ENCODE measurements at places on chromosomes 2 and 18. TPM values are rescaled to one million over a fixed set of nuclear protein-coding genes. Genes with fewer than 3 reads are reported as not detected.

Gene OSBPL6
- 0.26 TPM for total RNA-seq

Gene GCKR
- not detected for total RNA-seq

DNA sequence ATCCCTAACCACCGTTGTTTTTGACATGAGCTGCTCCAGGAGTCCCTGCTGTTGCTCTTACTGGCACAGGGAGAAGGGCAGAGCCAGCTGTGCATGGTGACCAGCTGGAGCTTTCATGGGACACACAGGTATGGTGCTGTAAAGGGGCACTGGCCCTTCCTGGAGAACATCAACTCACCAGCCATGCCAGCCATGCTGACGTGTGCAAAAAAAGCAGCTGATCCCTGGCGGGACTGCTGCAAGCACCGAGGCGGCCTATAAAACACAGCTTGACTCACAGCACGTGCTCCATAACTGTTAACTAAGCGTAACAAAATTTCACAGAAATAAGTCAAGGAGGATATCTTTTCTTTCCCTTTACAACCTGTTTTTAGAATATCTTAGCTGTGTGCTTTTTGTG lies 165.1 kb downstream of the TMEM163 start:
- DNase-seq: no peak

- DNase-seq: no peak
Measured at GRCh38 chr2:207630491-207630890, 5.3 kb upstream of the METTL21A start.

- no peak for DNase-seq
Measured at GRCh38 chr2:142858961-142859360, 18.5 kb upstream of the KYNU start.

DNA sequence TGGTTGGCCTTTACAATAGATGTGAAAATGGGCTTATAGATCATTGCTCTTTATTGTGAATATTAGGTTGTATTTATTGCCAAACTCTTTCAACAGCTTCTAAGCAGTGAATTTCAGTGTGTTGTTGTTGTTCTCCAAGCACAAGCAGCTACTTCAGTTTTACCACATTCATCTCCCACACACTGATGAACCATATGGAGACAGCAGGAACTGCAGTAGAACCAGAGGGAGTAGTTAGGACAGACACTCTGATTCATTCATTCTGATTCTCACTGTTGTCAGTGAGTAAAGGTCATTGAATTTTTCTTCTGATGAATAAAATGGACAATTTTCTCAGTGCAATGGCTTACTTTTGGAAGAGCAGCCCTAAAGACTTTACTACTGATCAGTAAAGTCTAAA lies 40.2 kb downstream of the CCDC74A start:
- no peak for DNase-seq

GRCh38 chr2:96508521-96509113 lies 3.5 kb upstream of the NEURL3 start:
- no peak for DNase-seq

Gene DQX1
- not detected for total RNA-seq

Gene TUBA3E
- total RNA-seq: not detected

- DNase-seq: no peak
Measured at GRCh38 chr2:181395851-181396250, 61.3 kb upstream of the ITGA4 start.

Gene APCDD1
- total RNA-seq: 8.6 TPM

Gene RGPD4
- total RNA-seq: not detected

- DNase-seq: no peak
Measured at GRCh38 chr18:59564561-59564960, 132.7 kb downstream of the CCBE1 start.

GRCh38 chr18:57980573-57981307 lies 63.3 kb upstream of the NEDD4L start:
- no peak for DNase-seq

Gene LRP1B
- 0.52 TPM for total RNA-seq

GRCh38 chr2:16105669-16106281 lies 165.4 kb downstream of the MYCN start:
- DNase-seq: no peak

DNA sequence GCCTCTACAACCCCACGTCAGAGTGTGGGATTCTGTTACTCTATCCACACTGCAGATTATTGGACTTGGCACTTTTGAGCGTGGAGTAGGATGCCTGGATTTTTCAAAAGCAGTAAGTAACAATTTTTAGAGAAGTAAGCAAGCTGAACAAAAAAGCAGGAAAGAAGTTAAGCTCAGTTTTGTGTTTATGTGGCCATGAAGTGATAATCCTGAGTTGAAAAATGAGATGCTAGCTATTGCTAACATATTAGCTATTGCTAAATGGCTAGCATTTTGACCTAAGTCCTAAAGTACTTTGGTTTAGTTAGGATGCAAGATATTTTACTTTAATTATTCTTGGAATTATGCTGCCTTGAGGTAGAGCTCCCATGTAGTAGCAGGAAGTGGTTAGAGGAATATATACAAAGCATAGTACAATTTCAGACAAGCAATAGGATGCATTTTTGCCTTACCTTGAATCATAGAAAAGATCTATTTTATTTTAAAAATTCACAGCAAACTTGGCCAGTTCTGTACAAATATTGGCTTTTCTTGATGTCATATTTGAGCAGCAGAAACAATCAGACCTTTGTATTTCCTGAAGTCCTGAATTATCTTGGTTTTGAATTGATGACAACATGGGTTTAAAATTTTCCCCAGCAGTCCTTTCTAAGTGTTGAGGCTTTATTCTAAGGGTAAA lies 74.6 kb downstream of the COX7A2L start:
- DNase-seq: no peak

DNA sequence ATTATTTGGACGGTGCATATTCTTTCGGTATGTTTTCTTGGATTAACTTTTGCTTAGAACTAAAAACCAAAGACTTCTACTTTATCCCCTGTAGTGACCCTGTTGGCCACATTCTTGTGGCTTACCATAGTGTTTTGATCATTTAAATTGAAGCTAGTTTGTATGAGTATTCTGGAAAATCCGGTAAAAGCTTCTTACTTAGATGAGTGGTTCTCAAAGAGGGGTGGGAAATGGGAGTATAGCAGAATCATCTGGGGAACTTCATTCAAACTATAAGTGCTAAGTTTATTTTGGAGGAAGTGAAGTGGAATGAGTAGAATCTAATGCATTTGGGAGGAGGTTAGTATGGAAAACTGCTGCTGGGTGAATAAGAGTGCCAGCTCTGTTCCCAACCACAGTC lies 3.8 kb downstream of the PPP1CB start:
- DNase-seq: no peak

DNA sequence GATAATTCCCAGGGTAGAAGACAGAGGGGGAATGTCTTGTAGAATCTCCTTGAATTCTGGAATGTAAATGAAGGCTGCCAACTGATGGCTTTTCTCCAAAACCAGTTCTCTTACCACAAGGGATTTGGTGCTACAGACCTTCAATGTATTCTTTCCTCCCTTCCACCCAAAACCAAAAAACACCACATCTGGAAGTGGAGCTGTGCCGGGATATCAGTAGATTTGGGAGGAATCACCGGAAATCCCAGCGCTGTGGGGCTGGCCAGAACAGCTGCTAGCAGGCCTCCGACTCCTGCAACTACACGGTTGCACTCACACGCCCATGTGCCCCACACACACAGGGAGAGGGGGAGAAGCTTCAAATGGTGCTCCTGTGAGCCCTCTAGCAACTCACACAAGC lies 45.7 kb downstream of the RPL31 start:
- no peak for DNase-seq

Gene TNFAIP6
- total RNA-seq: 5.3 TPM

DNA sequence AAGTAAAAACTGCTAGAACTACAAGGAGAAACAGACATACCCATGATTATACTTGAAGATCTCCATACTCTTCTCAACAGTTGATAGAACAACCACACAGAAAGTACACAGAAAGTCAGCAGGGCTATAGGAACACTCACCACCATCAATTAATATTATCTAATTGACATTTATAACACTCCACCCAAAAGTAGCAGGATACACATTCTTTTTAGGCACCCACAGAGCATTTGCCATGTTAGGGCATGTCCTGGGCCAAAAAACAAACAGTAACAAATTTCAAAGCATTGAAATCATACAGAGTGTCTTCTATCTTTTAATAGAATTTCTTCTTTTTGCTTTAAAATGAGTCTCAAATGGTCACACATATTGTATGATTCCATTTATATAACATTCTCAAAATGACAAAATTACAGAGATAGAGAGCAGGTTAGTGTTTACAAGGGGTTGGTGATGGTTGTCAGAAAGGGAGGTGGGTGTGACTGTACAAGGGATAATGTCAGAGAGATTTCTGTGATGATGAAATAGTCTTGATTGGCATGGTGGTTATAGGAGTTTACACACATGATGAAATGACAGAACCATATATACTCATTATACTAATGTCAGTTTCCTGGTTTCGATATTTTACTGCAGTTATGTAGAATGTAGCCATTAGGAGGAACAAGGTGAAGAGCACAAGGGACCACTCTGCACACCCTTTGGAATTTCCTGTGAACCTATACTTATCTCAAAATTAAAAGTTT lies 82.8 kb downstream of the NCK2 start:
- no peak for DNase-seq

Gene CABYR
- total RNA-seq: 0.52 TPM

- peak; percentile 4 for DNase-seq
Measured at GRCh38 chr18:79898952-79899608, 52.4 kb downstream of the SLC66A2 start.

DNA sequence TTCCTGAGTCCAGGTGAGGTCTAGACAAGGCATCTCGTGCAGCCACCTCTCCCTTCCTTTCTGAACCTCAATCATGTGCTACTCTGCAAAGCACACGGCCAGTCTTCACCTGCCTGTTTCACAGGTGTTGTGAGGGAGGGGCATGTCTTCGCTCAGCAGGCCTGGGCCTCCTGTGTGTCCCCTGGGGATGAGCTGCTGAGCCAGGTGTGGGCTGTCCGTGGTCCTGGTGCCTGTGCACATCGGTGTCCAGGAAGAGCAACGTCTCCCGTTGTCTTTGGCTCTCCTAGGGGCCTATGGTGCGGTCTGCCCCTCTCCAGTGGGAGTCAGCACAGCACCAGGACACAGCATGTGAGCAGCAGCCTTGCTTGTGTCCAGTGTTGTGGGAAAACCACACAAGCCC lies 16.7 kb downstream of the ARHGEF4 start:
- no peak for DNase-seq

Gene PLA2R1
- 1.3 TPM for total RNA-seq

DNA sequence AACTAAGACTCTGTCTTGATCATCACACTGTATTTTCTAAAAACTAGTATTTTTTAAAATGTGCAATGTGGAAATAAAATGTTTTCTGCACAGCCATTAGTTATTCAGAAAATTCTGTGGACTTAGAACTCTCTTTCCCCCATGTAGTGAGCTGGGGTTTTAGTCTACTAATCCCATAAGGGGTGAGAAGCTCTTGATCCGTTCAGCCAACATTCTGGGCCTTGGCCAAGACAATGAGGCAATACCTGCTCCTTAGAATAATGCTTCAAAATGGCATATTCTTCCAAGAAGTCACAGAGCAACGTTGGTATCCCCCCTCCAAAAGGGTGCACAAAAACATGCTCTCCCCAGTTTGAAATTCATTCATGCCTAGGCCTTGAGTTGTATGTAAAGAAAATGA lies 4.0 kb downstream of the REEP1 start:
- DNase-seq: no peak

DNA sequence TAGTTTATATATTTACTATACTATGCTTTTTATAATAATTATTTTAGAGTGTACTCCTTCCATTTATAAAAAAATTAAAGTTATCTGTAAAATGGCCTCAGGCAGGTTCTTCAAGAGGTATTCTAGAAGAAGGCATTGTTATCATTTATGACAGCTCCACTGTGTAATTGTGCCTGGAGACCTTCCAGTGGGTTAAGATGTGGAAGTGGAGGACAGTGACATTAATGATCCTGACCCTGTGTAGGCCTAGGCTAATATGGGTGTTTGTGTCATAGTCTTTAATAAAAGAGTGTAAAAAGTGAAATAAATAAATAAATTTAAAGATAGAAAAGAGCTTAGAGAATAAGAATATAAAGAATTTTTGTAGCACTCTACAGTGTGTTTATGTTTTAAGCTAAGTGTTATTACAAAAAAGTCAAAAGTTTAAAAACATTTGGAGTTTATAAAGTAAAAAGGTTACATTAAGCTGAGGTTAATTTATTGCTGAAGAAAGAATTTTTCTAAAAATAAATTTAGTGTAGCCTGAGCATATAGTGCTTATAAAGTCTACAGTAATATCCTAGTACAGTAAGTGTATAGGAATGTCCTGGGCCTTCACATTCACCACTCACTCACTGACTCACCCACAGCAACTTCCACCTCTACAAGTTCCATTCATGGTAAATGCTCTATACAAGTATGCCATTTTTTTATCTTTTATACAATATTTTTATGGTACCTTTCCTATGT lies 190.0 kb upstream of the SESTD1 start:
- DNase-seq: no peak

DNA sequence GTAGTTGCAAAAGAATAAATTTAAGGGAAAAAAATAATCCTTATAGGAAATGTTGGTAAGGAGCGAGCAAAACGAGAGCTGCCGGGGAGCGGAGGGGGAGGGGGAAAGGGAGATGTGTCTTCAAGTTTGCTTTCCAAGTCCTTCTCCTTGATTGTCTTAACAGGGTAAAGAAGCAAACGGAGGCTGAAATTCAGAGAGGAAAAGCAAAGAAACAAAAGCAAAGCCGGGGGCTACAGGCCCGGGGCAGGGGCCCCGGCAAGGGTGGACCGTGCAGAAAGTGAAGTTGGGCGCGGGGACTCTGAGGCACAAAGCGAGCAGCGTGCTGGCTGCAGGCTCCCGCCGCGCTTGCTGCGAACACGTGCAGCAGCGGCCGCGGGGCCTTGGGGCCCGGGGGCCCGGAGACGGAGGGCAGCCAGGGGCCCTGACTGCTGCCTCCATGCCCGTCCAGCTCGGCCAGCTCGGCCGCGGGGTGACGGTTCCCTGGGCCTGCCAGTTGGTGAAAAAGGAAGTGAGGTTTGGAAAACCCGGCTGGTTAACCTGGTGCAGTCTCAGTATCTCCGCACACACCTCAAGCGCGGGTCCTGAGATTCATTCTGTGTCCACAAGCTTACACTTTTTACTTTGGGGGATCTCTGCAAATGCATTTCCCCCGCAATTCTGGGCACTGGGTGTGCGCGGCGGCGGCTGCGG lies 4.1 kb downstream of the BCL11A start:
- DNase-seq: peak; percentile 44

DNA sequence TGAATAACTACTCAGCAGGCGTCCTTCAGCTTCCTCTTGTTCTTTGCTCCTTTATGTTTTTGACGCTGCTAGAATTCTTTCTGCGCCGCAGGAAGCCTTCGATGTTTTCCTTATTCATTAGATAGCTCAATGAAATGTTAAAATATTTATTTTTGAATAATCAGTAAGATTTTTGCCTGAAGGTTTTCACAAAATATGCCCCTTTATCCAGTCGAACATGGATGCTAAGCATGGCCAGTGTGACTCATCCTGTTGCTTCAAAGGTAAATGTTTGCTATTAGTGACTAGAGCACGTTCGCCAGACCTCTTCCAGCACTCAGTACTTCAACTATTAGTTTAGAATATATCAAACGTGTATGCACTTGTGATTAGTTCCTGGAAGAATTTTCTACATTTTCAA lies 7.6 kb upstream of the MEIS1 start:
- no peak for DNase-seq

DNA sequence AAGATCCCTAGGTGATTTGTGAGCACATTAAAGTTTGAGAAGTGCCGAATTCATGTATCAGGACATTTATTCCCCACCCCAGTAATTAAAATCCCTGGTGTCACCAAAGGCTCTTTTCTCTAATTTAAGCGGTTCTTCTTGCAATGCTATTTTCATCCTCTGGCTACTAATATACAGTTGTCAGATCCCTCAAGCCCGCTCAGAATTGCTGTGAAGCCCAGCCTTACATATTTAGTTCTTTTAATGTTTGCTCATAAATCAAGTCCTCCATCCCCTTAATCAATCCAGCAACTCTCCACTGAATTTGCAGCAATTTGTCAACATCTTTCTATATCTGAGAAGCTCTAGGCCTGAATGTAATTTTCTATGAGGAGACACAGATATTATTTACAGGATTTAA lies 437.9 kb downstream of the PIK3C3 start:
- DNase-seq: no peak

Gene EMILIN1
- 24.1 TPM for total RNA-seq

Data from body of pancreas (tissue), 4 donors.